Hepatocyte (in vitro differentiated cells): ENCODE measurements at places on chromosomes 1 and 21. TPM values are rescaled to one million over a fixed set of nuclear protein-coding genes. Genes with fewer than 3 reads are reported as not detected.

CAPZA1 gene
- total RNA-seq = 177 and 196 TPM in 2 replicates

EXTL1 gene
- 0.17 and 0.84 TPM in 2 replicates for total RNA-seq

CDC7 gene
- 5.9 and 8.0 TPM in 2 replicates for total RNA-seq

ZNF672 gene
- 19.0 and 23.6 TPM in 2 replicates for total RNA-seq

GPR25 gene
- not detected in 2 replicates for total RNA-seq

SLC66A1 gene
- total RNA-seq = 28.2 and 35.2 TPM in 2 replicates

- H3K36me3 ChIP-seq = no peaks in the 10 kb centered on the region
- H3K4me3 ChIP-seq = no peak overlapping the region
- H3K4me1 ChIP-seq = peaks cover 16% of the 10 kb centered on the region
- peak overlapping the region; percentile 11 for H3K27ac ChIP-seq
- peak; percentile 67 for DNase-seq
- H3K27me3 ChIP-seq = no peaks in the 10 kb centered on the region
Measured at GRCh38 chr1:92709738-92710137, 75.2 kb downstream of the EVI5 start.

GRCh38 chr21:45309069-45309986, 21.6 kb upstream of the POFUT2 start:
- no peaks in the 10 kb centered on the region for H3K27me3 ChIP-seq
- H3K36me3 ChIP-seq = no peaks in the 10 kb centered on the region
- H3K4me3 ChIP-seq = no peak overlapping the region
- peaks cover 19% of the 10 kb centered on the region for H3K4me1 ChIP-seq
- peak overlapping the region; percentile 91 for H3K27ac ChIP-seq

DNA sequence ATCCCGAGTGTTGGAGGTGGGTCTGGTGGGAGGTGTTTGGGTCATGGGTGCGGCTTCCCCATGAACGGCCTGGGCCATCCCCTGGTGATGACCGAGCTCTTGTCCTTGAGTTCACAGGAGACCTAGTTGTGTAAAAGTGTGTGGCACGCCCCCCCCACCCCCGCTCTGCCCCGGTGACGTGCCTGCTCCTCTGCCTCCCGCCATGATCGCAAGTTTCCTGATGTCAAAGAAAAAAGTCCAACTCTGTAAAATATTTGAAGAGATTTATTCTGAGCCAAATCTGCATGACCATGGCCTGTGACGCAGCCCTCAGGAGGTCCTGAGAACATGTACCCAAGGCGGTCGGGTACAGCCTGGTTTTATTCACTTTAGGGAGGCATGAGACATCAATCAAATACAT, 125.1 kb upstream of the COL6A1 start:
- no peak overlapping the region for H3K4me3 ChIP-seq
- no peak for DNase-seq
- H3K27me3 ChIP-seq = no peaks in the 10 kb centered on the region
- H3K27ac ChIP-seq = no peak overlapping the region
- peaks cover 3% of the 10 kb centered on the region for H3K4me1 ChIP-seq

DNA sequence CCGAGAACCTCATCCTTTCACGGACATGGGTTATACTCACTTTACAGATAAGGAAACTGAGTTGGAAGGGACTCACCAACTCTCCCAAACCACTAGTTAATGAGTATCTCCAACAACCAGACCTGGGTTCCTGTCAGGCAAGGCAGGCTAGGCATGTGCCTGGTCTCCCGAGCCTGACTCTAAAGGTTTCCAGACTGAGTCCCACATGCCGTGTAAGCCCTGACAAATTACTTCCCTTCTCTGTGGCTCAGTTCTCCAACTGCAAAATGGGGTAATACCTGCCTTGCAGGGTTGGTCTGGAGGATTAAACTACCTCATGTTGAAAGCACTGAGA, 34.3 kb downstream of the SSBP3 start:
- peaks cover 31% of the 10 kb centered on the region for H3K4me1 ChIP-seq
- no peaks in the 10 kb centered on the region for H3K36me3 ChIP-seq
- H3K27ac ChIP-seq = peak overlapping the region; percentile 5
- no peak overlapping the region for H3K4me3 ChIP-seq
- no peak for DNase-seq

DNA sequence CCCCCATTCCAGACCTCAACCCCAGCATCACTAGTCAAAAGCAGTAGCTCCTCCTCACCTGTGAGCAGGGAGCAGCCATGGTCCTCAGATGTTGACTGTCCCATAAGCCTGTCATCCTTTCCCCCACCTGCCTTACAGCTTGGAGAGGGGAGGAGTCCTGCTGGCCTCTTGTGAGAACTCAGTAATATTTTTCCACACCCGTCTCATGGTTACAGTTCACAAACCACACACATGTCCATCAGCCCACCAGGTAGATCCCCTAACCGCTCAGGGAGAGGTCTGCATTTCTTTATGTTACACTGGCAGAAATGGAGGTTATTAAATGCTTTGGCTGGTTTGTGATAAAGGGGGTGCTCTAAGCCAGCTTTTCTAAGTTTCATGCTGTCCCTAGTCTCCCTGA, 26.3 kb upstream of the POU3F1 start:
- peaks cover 14% of the 10 kb centered on the region for H3K27me3 ChIP-seq
- H3K36me3 ChIP-seq = no peaks in the 10 kb centered on the region
- H3K4me3 ChIP-seq = no peak overlapping the region
- no peaks in the 10 kb centered on the region for H3K4me1 ChIP-seq
- no peak overlapping the region for H3K27ac ChIP-seq

GRCh38 chr1:158076441-158076840, 83.0 kb downstream of the KIRREL1 start:
- H3K27me3 ChIP-seq = no peaks in the 10 kb centered on the region
- no peaks in the 10 kb centered on the region for H3K36me3 ChIP-seq
- no peak for DNase-seq
- no peak overlapping the region for H3K4me3 ChIP-seq
- H3K4me1 ChIP-seq = no peaks in the 10 kb centered on the region
- no peak overlapping the region for H3K27ac ChIP-seq

DNA sequence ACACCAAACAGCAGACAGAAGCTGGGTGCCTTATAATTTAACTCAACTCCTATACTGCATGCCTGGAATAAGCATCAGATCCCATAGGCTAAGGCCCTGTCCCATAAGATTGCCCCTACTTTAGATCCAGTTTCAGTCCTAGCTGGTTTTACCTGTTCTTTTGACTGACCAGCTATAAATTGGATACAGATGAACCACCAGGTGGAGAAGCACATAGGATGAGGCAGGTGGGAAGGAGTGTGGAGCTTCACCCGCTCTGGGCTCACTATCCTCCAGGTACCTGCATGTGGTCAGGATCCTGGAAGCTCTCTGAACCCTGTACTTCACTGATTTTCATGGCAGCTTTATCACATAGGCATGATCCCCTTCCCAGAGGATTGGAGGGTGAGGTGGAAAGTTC, 51.3 kb downstream of the MAST2 start:
- no peaks in the 10 kb centered on the region for H3K4me1 ChIP-seq
- no peak for DNase-seq

DNA sequence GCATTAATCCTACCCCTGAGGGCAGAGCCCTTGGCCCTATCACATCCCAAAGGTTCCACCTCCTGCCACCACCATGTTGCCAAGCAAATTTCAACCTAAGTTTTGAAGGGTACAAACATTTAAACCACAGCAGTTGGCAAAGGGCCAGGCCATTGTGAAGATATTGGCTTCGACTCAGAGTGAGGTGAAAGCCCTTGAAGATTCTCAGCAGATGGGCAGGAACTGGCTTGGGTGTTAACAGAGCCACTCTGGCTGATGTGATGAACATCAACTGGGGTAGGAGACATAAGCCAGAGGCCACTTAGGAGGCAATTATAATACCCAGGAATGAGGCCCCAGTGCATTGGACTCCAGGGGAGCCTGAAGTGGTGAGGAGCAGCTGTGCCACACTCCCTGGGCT, 207.7 kb upstream of the KAZN start:
- no peak overlapping the region for H3K27ac ChIP-seq
- H3K36me3 ChIP-seq = no peaks in the 10 kb centered on the region

- H3K36me3 ChIP-seq = no peaks in the 10 kb centered on the region
- peaks cover 9% of the 10 kb centered on the region for H3K4me1 ChIP-seq
- no peaks in the 10 kb centered on the region for H3K27me3 ChIP-seq
Measured at GRCh38 chr1:116760487-116760886, 6.3 kb downstream of the CD2 start.

DNA sequence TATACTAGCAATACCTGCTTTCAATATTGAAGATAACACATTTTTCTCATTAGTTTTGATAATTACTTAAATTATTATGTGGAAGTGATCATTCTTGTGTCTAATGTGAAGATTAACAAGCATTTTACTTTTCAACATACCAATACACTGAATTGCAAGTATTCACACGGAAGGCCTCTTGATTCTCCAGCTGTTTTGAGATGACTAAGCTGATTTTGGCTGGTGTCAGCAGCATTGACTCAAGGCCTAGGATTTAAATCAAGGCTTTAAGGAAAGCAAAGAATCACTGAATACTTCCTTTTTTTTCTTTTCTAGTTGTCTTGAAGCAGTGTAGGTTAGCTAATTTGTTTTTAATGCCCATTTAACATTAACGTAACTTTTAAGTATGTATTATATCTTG, 373.7 kb downstream of the SRGAP2C start:
- no peaks in the 10 kb centered on the region for H3K27me3 ChIP-seq
- H3K36me3 ChIP-seq = no peaks in the 10 kb centered on the region
- no peak overlapping the region for H3K4me3 ChIP-seq
- no peak for DNase-seq
- H3K4me1 ChIP-seq = no peaks in the 10 kb centered on the region

- H3K36me3 ChIP-seq = no peaks in the 10 kb centered on the region
- peaks cover 11% of the 10 kb centered on the region for H3K4me1 ChIP-seq
- peaks cover 2% of the 10 kb centered on the region for H3K27me3 ChIP-seq
- no peak for DNase-seq
- H3K4me3 ChIP-seq = no peak overlapping the region
- no peak overlapping the region for H3K27ac ChIP-seq
Measured at GRCh38 chr21:46093668-46094400, 4.1 kb upstream of the COL6A2 start.

DNA sequence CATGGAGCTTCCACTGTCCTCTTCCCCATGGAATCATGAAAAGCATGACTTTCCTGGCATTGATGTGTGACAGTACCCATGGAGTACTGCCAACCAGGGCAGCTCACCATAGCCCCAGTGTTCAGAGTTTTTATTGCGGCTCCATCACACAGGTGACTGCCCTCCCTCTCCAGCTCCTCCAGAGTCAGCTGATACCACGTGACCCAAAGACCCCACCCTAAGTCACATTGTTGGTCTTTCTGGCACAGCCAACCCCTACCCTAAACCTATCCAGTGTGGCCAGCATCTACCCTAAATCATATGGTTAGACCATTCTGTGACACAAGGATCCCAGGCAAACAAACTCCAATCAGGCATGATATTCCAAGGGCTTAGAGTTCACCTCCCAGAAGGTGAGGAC, 77.4 kb upstream of the VAMP3 start:
- H3K27me3 ChIP-seq = no peaks in the 10 kb centered on the region
- no peak overlapping the region for H3K4me3 ChIP-seq
- H3K27ac ChIP-seq = no peak overlapping the region
- H3K4me1 ChIP-seq = no peaks in the 10 kb centered on the region
- no peak for DNase-seq

- no peaks in the 10 kb centered on the region for H3K4me1 ChIP-seq
- H3K36me3 ChIP-seq = no peaks in the 10 kb centered on the region
- DNase-seq = no peak
- no peaks in the 10 kb centered on the region for H3K27me3 ChIP-seq
- H3K4me3 ChIP-seq = no peak overlapping the region
Measured at GRCh38 chr21:15480160-15480559, 249.6 kb upstream of the USP25 start.

DNA sequence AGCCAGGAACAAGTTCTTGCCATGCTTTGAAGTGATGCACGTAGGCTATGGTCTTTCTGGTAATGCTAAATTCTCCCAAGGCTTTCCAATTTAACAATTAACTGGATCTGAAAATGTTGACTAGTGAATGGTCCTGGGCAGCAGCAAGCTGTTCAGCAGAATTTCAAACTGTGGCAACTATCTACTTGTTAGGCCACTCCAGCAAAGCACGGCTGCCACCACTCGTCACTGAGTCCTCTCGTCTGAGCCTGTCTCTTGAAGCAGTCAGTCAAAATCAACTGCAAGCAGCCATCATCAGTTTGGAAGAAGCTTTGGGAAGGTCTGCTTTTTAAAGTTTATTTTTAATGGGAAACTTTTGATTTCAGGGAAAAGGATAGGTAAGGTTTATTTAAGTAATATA, 6.1 kb downstream of the FLVCR1 start:
- DNase-seq = no peak
- H3K27me3 ChIP-seq = no peaks in the 10 kb centered on the region
- H3K4me3 ChIP-seq = no peak overlapping the region
- peaks cover 5% of the 10 kb centered on the region for H3K4me1 ChIP-seq

- H3K27ac ChIP-seq = peak overlapping the region; percentile 69
- DNase-seq = peak; percentile 17
- H3K4me3 ChIP-seq = no peak overlapping the region
- H3K27me3 ChIP-seq = no peaks in the 10 kb centered on the region
- H3K36me3 ChIP-seq = no peaks in the 10 kb centered on the region
Measured at GRCh38 chr1:87642581-87643221, 314.0 kb downstream of the LMO4 start.

DNA sequence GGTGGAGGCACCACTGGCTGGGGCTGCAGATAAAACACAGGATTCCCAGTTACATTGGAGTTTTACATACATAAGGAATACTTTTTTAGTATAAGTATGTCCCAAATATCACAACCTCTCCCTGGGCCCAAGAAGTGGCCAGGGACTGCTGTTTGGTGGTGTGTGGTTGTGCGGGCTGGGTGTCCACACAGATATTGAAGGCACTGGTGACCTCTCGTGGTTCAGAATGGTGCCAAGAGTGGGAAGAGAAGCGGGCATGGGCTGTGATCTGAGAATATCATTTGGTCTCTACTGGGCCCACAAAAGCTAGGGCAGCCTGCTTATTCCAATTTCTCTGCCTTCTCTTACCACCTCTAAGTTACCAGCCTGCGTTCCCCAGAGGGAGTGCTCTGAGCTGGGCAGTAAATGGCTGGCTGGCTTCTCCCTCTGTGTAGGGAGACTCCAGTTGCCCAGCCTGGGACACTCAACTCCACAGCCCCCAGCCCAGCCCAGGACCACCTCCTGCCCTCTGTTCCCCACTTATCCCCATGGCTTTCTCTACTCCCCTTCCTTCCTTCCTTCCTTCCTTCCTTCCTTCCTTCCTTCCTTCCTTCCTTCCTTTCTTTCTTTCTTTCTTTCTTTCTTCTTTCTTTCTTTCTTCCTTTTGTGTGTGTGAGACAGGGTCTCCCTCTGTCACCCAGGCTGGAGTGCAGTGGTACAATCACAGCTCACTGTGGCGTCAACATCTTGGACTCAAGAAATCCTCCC, 42.8 kb upstream of the RD3 start:
- H3K36me3 ChIP-seq = no peaks in the 10 kb centered on the region
- no peak overlapping the region for H3K4me3 ChIP-seq
- H3K27ac ChIP-seq = no peak overlapping the region
- DNase-seq = no peak
- no peaks in the 10 kb centered on the region for H3K27me3 ChIP-seq

DNA sequence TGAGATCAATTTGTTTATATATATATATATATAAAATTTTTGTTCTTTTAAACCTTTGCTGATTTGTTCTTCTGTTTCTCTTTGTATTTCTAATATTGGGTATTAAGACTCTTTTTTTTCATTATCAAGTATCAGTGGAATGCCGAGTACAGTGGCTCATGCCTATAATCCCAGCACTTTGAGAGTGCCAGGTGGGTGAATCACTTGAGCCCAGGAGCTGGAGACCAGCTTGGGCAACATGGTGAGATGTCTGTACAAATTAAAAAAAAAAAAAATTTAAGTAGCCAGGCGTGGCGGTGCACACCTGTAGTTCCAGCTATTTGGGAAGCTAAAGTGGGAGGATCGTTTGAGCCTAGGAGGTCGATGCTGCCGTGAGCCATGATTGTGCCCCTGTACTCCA, 67.1 kb downstream of the MAST2 start:
- H3K27ac ChIP-seq = no peak overlapping the region
- no peaks in the 10 kb centered on the region for H3K36me3 ChIP-seq
- H3K27me3 ChIP-seq = no peaks in the 10 kb centered on the region
- no peaks in the 10 kb centered on the region for H3K4me1 ChIP-seq
- no peak for DNase-seq
